ENCODE measurements at places on chromosomes 12 and 14.

DNA sequence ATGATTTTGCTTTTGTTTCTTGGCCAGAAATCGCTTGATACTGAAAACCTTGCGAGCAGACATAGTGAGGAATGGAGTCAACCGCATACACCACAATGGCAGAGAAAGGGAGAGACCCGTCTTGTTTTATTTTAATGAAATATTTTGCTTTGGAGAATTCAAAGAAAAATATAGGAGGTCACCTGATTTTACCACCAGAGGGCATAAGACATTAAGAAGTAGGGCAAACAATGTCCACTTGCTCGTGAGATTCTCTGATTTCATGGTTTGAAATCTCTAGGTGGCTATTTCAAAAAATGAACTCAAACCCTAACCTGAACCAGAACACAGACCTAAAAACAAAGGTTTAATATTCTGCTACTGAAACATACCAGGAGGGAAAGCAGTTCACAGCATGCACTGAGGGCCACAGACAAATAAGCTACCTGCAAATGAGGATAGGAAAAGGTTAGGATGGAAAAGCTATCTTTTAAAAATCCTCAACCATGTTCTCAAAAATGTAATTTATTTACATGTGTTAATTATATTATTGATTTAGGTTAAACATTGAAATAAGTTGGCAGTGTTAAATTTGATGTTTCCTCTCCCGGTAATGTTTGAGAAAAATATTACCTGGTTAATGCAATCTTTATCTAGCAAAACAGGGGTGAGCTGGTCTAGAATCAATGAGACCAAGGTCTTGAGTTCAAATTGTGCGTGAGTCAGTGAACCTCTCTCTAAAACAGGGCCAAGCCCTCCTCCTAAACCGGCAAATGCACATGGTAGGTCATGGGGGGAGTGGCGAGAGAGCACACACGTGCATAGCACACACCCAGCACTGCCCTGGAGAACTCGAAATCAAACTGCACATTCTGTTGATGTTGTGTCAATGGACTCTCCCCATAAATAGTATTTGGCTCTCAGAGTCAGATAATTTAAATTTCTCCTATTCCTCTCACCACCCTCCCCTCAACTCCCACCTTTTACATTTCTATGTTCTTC, 12.5 kb downstream of the IFNG-AS1 start:
- no peak overlapping the region for H3K27ac ChIP-seq
- H3K27me3 ChIP-seq, result no peaks in the 10 kb centered on the region
- H3K4me1 ChIP-seq, result peaks cover 6% of the 10 kb centered on the region
- H3K36me3 ChIP-seq, result peaks cover 3% of the 10 kb centered on the region
- DNase-seq, result peak; percentile 7

DNA sequence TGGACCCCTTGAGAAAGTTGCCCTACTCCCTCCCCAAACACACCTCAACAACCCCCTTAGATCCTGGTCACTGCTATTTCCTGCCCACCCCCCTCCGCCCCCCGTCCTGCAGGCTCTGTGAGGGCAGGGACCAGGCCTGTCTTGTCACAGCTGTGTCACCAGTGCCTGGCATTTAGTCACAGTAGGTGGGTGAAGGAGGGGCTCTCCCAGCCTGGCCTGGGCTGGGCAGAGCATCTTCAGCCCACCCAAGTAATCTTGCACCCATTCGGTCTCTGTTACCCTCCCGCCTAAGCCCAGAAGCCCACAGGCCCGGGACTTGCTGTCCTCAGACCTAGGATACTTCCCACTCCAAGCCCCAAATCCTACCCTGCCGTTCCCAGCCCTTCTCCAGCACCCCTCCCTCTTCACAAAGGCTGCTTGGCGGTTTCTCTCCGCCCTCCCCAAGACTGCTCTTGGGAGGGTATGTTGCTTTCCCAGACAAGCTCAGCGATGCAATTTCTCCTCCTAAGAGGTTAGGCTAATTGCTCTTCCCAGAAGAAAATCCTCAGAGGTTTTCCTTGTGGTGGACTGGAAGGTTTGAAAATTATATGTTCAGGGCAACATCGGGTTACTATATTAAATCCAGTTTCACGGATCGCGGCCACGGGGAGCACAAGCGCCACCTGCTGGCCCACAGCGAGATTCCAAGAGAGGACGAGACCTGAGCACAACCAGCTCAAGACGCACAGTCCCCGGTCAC, 50.8 kb upstream of the ZFP36L1 start:
- H3K27ac ChIP-seq, result no peak overlapping the region
- no peaks in the 10 kb centered on the region for H3K36me3 ChIP-seq
- no peak overlapping the region for H3K4me3 ChIP-seq
- no peaks in the 10 kb centered on the region for H3K27me3 ChIP-seq
- peaks cover 28% of the 10 kb centered on the region for H3K4me1 ChIP-seq

GRCh38 chr14:96637521-96637920, 135.3 kb downstream of the PAPOLA start:
- no peak overlapping the region for H3K4me3 ChIP-seq
- no peak for DNase-seq
- no peak overlapping the region for H3K27ac ChIP-seq
- H3K4me1 ChIP-seq, result no peaks in the 10 kb centered on the region
- H3K27me3 ChIP-seq, result no peaks in the 10 kb centered on the region
- H3K36me3 ChIP-seq, result no peaks in the 10 kb centered on the region

DNA sequence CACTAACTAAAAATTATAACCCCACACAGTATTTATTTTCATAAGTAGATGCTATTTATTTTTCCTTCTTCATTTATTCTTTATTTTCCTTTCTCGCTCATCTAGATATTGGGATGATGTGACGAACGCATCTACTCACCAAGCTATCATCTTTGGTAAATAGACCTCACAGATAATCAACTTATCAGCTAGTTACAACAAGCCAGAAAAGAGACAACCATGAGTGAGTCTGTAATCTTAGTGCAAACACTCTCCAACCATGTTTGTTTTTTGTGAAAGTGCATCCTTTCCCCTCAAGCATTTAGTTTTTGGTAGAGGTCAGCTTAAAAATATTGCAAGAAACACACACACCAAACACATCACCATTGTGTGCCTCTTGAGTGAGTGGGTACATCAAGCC, 84.9 kb downstream of the SLC25A21 start:
- H3K4me3 ChIP-seq, result no peak overlapping the region
- DNase-seq, result no peak
- H3K27ac ChIP-seq, result no peak overlapping the region

DNA sequence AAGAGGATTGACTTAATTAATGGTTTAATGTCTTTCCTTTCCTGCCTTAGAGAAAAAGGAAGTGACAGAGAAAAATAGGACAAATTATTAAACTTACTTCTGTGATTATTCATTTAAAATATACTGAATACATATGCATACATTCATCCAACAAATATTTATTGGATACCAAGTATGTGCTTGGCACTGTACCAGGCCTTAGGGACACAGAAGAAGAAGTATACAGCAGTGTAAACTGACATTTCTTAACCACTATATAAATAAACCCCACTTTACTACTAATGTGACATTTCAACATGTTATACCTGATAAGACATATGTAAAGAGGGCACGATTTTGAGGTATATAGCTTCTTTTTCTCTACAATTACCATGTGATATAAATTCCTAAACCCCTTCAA, 53.6 kb downstream of the ERO1A start:
- no peak overlapping the region for H3K4me3 ChIP-seq
- no peaks in the 10 kb centered on the region for H3K4me1 ChIP-seq
- no peak overlapping the region for H3K27ac ChIP-seq
- DNase-seq, result no peak
- no peaks in the 10 kb centered on the region for H3K27me3 ChIP-seq

DNA sequence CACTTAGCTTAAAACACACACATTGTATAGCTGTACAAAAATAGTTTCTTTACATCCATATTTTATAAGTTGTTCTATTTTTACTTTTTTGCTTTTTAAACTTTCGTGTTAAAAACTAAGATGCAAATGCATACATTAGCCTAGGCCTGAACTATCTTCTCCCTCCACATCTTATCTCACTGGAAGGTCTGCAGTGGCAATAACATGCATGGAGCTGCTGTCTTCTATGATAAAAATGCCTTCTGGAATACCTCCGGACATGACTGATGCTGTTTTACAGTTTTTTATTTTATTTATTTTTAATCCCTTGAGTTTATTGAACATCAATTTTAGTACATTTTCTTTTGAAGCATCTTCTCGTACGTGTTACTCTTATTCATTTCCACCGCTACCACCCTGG, 112.3 kb upstream of the TSPAN8 start:
- DNase-seq, result no peak
- no peaks in the 10 kb centered on the region for H3K36me3 ChIP-seq
- H3K27ac ChIP-seq, result no peak overlapping the region
- no peak overlapping the region for H3K4me3 ChIP-seq
- no peaks in the 10 kb centered on the region for H3K27me3 ChIP-seq

DNA sequence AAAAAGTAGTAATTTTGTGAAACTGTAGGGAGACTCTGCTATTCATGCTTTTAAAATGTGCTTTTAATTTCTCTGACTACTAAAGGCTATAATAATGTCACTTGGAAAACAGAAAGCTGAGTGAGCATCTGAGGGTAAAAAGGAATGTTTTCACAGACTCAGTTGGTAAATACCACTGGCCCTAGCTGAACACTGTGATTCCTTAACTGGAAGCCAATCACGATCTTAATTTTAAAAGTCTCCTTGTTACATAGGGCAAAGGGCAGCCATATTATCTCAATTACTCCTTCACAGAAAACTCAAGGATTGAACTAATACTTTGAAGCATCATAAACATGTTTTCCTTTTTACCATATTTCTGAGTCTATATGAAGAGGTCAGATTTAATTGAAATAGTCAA, 41.9 kb downstream of the PAWR start:
- H3K4me1 ChIP-seq, result no peaks in the 10 kb centered on the region
- H3K27ac ChIP-seq, result no peak overlapping the region
- no peaks in the 10 kb centered on the region for H3K36me3 ChIP-seq

DNA sequence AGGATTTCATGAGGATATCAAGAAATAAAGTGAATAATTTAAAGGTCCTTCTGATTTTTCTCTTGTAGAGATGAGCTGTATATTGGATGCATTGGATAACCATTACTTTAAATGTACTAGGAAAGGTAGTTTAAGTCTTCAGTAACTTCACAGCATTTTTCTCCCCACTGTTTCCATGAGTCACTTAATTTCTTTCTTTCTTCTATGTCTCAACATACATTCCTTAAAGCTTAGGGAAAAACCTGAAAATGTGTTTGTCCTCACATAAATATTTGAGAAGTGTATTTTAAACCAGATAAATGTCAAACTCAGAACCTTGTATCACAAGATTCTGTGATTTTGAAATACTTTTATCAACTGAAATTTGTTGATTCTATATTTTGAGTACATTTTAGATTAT, 1970.2 kb upstream of the FLRT2 start:
- H3K4me1 ChIP-seq, result no peaks in the 10 kb centered on the region
- H3K27me3 ChIP-seq, result no peaks in the 10 kb centered on the region
- H3K4me3 ChIP-seq, result no peak overlapping the region
- H3K27ac ChIP-seq, result no peak overlapping the region

- no peaks in the 10 kb centered on the region for H3K36me3 ChIP-seq
- DNase-seq, result no peak
- no peaks in the 10 kb centered on the region for H3K27me3 ChIP-seq
- H3K4me1 ChIP-seq, result peaks cover 66% of the 10 kb centered on the region
These were observed 61.3 kb downstream of the MED13L start for GRCh38 chr12:116216022-116216756.

DNA sequence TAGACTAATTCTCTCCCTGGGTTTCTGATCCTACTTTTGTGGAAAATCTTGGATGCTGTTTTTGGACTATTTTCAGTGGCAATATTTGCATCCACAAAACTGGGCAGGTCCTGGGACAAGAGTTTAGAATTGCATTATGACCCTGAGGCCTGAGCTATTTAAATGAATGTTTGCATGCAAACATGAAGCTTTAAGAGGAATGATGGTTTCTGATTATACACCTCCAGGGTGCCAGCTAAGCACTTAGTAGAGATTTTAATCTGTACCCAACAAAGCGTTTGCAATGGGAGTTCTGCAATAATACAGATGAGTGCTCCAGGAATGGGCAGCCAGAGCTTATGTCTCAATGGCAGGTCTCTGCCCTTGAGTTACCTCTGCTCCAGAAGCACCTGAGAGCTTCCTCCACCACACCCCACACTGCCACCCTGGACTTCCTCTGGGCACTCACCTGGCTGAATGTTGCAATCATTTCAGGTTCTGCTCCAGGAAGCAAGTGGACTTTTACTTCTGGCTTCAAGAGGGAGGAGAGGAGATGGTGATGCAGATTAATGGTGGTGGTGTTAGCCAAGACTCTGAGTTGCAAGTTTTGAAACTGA, 6.0 kb upstream of the SPTLC2 start:
- no peak overlapping the region for H3K27ac ChIP-seq
- no peaks in the 10 kb centered on the region for H3K36me3 ChIP-seq
- no peak overlapping the region for H3K4me3 ChIP-seq

GRCh38 chr12:107007411-107007810, 20.5 kb upstream of the MTERF2 start:
- no peaks in the 10 kb centered on the region for H3K27me3 ChIP-seq
- no peak for DNase-seq
- H3K27ac ChIP-seq, result no peak overlapping the region
- no peak overlapping the region for H3K4me3 ChIP-seq
- no peaks in the 10 kb centered on the region for H3K4me1 ChIP-seq
- no peaks in the 10 kb centered on the region for H3K36me3 ChIP-seq

DNA sequence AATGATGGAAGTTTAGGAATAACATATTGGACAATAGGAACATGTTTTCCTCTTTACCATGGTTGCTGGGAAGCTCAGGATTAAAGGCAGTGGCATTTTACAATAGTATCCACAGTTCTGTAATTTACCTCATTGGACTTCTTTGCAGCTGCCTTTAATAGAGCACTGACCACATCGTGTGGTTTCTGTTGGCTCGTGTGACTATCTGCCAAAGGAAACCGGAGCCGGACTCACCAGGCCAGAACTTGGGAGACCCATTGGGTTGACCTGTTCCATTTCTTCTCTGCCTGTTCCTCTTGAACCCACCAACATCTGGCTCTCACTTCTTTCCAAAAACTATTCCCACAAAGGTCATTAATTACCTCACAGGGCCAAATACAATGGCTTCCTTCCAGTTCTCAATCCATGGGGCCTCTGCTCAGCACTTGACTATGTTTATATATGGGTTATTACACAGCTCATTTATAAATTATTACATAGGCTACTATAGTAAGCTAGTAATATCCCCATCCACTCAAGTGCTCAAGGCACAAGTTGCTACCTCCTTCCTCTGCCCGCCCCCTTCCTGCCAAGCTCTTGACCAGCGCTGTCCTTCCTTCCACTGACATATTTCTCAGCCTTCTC, 121.5 kb upstream of the VASH1 start:
- no peak overlapping the region for H3K27ac ChIP-seq
- no peak overlapping the region for H3K4me3 ChIP-seq
- H3K27me3 ChIP-seq, result no peaks in the 10 kb centered on the region
- DNase-seq, result no peak

DNA sequence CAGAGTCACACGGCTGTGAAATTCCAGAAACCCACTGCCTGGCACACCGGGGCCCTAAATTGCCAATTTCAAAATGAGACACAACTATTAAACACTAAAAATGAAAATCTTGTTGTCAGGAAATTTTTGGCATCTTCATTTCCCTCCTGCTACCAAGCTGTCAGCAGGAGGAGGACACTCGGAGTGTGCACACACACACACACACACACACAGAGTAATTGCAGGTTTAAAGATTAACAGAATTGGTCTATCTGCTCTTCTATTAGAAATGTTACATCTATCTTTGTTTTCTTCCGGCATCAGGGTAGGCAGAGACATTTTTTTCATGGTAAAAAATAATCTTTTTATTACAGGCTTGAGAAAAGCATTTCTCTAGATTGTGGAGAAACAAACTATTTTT, 314.2 kb downstream of the EGLN3 start:
- no peak overlapping the region for H3K27ac ChIP-seq
- no peaks in the 10 kb centered on the region for H3K4me1 ChIP-seq
- H3K4me3 ChIP-seq, result no peak overlapping the region
- no peak for DNase-seq

Data from CD4-positive, alpha-beta memory T cell (primary cell).